Hindlimb muscle (tissue), 1 donor: ENCODE measurements at places on chromosomes 7 and 10. TPM values are rescaled to one million over a fixed set of nuclear protein-coding genes. Genes with fewer than 3 reads are reported as not detected.

Gene EIF4H
- 209 TPM for polyA plus RNA-seq

Gene MOGAT3
- polyA plus RNA-seq: not detected

Gene PRSS1
- polyA plus RNA-seq: not detected

- DNase-seq: no peak
Measured at GRCh38 chr10:69632516-69633199, 2.6 kb downstream of the FAM241B start.

DNA sequence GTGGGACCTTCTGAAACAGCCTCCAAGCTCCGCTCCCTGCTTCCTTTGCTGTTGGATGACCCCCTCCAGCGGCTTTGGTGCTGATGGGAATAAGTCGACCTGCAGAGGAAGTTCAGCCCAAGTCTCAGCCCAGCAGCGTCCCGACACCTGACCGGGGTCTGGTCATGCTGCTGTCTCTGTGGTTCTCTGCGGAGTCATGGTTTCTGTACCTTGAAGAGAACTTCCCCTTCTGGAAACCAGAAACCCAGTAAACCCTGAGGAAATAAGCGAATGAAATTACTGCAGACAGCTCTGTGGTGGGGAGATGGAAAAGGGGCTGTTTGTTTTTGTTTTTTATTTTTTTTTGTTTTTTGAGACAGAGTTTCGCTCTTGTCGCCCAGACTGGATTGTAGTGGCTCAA is 18.3 kb upstream of the ZNF12 start:
- DNase-seq: no peak

GRCh38 chr7:80508440-80508839 is 3.4 kb downstream of the GNAT3 start:
- no peak for DNase-seq
